ENCODE measurements at places on chromosomes 16 and 17.

GRCh38 chr16:53220585-53220984 lies 165.8 kb downstream of the CHD9 start:
- no peak for DNase-seq

GRCh38 chr17:78748730-78749317 lies 33.2 kb downstream of the CYTH1 start:
- DNase-seq: no peak

DNA sequence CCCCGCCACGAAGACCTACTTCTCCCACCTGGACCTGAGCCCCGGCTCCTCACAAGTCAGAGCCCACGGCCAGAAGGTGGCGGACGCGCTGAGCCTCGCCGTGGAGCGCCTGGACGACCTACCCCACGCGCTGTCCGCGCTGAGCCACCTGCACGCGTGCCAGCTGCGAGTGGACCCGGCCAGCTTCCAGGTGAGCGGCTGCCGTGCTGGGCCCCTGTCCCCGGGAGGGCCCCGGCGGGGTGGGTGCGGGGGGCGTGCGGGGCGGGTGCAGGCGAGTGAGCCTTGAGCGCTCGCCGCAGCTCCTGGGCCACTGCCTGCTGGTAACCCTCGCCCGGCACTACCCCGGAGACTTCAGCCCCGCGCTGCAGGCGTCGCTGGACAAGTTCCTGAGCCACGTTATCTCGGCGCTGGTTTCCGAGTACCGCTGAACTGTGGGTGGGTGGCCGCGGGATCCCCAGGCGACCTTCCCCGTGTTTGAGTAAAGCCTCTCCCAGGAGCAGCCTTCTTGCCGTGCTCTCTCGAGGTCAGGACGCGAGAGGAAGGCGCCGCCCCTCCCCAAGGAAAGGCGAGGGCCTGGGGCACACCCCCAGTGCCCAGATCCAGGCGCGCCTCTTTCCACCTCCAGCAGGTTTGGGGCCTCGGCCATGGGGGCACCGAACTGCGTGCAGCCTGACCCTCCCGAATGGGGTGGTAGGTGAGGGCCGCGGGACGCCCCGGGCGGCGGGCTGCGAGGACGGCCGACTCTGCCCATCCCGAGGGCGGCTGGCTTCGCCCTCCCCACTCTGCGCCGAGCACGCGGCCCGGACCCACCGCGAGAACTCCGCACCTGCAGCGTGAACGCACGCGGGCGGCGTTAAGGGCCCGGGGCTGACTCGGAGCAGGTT lies 664 bp downstream of the HBQ1 start:
- peak; percentile 16 for DNase-seq

GRCh38 chr16:77775911-77776909 lies 12.2 kb upstream of the VAT1L start:
- no peak for DNase-seq
